ENCODE measurements at places on chromosomes 2 and 18.

GRCh38 chr2:50535256-50535655 is 496.7 kb downstream of the NRXN1 start:
- no peak for DNase-seq

- DNase-seq: no peak
Measured at GRCh38 chr2:27071990-27072830, 756 bp upstream of the OST4 start.

GRCh38 chr2:205730191-205730590 is 47.9 kb downstream of the NRP2 start:
- no peak for DNase-seq

DNA sequence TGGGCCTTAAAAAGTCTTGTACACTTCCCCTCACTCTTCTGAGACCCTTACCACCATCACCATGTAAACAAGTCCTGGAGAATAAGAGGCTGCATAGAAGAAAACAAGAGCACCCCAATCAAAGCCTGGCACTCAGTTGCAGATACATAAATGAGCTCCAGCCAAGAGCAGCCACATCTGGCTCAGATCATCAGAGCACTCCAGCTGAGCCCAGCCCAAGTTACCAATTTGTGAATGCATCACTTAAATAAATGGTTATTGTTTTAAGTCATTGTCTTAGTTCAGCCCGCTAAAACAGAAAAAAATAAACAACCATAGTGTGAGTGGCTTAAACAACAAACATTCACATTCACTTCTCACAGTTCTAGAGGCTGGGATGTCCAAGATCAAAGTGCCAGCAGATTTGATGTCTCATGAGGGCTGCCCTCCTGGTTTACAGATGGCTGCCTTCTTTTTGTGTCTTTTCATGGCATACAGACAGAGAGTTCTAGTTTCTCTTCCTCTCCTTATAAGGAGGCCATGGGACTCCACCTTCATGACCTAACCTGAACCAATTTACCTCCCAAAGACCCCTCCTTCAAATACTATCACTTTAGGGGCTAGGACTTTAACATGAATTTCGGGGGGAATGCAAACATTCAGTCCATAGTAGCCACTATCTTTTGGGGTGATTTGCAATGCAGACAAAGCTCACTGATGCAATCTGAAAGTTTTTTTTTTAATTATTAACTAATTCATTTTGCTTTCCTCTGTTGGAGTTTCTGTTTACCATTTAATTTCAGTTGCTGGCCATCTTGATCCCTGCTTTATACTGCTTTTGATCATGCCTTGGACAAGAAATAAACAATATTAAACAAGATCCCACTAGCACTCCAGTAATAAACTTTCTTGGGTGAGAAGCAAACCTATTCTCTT is 187.5 kb upstream of the ACVR2A start:
- DNase-seq: no peak

GRCh38 chr2:95297639-95298395 is 670 bp downstream of the KCNIP3 start:
- DNase-seq: no peak

GRCh38 chr18:36284671-36285295 is 12.7 kb upstream of the FHOD3 start:
- DNase-seq: no peak

GRCh38 chr18:66136039-66136438 is 385.2 kb downstream of the CDH7 start:
- no peak for DNase-seq

GRCh38 chr2:134869946-134870736 is 31.7 kb downstream of the ACMSD start:
- DNase-seq: no peak

- no peak for DNase-seq
Measured at GRCh38 chr2:100268986-100269385, 53.3 kb downstream of the LONRF2 start.

GRCh38 chr2:118124288-118124891 is 36.1 kb downstream of the INSIG2 start:
- DNase-seq: no peak

DNA sequence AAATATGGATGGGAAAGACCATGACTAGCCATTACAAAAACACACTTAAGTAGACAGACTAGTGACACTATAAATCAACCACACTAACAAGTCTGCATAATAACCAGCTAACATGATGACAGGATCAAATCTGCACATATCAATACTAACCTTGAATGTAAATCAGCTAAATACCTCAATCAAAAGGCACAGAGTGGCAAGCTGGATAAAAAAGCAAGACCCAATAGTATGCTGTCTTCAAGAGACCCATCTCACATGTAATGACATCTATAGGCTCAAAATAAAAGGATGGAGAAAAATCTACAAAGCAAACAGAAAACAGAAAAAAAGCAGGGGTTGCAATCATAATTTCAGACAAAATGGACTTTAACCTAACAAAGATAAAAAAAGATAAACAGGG is 16.3 kb downstream of the PFN4 start:
- DNase-seq: no peak

DNA sequence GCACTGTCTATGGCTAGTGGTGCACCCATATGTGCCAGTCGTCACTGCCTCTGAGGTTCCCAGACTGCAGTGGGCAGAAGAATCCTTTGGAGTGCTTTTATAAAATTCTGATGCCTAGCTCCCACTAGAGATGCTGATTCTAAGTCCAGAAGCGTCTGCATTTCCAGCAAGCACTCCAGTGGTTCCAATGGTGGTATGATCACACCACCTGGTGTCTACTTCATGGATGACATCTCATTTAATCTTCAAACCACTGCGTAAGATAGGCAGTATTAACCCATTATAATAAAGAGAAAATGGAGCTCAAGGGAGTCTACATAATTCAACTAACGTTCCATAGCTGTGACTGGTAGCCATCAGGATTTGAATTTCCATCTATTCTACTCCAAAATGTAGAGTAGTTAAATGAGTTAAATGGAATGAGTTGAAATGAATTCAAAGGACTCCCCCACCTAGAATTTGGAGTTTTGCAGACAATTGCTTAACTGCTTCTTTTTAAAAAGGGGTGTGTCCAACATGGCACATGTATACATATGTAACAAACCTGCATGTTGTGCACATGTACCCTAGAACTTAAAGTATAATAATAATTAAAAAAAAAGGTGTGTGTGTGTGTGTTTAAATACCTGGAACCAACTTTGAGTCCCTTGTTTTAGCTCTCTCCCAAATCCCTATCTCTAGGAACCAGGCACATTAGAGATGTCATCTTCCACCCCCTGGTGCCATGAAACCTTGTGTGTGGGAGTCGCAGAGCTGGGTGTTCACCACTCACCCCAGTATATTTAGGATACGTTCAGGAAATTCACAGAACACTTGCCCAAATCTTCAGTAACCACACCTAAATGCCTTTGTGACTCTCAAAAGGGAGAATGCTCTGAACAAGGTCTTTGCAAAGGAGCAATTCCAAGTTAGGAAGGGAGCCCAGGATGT is 14.1 kb downstream of the LAMA3 start:
- no peak for DNase-seq

- DNase-seq: no peak
Measured at GRCh38 chr18:24656050-24656449, 195.6 kb downstream of the HRH4 start.

- DNase-seq: no peak
Measured at GRCh38 chr18:10006311-10006893, 92.6 kb downstream of the VAPA start.

GRCh38 chr18:77501266-77501665 is 251.6 kb downstream of the GALR1 start:
- no peak for DNase-seq

DNA sequence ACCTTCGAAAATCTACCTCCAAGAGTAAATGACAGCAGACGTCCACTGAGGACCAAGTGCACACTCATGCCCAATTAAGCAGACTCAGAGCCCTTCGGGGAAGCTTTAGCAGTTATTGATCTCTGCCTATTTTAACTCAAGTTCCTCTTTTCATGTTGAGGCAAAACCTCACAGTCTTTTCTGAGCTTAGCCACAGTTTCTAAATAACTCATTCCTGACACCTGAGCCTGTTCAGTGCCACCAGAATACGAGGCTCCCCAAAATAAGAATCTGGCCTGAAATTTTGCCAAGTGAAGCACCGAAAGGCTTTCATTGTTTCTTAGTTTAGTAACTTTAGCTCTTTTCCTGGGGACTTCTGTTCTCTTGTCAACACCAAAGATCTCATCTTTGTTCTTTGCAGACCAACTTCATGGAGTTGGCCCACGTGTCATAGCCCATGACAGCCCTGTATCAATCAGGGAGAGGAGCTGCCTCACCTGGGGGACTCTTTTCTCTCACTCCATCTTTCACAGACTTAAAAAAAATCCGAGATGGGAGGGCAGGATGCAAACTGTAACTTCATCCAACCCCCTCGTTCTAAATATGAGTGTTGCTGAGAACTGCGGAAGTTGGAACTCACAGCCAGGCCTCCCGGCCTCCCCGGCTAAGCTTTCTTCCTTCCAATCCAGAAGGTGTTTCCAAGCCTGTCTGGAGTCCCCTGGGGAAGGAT is 22.2 kb downstream of the INPP5D start:
- DNase-seq: no peak

- DNase-seq: no peak
Measured at GRCh38 chr2:103232865-103233264, 471.0 kb downstream of the TMEM182 start.
